ENCODE measurements at places on chromosomes 6 and 20.

DNA sequence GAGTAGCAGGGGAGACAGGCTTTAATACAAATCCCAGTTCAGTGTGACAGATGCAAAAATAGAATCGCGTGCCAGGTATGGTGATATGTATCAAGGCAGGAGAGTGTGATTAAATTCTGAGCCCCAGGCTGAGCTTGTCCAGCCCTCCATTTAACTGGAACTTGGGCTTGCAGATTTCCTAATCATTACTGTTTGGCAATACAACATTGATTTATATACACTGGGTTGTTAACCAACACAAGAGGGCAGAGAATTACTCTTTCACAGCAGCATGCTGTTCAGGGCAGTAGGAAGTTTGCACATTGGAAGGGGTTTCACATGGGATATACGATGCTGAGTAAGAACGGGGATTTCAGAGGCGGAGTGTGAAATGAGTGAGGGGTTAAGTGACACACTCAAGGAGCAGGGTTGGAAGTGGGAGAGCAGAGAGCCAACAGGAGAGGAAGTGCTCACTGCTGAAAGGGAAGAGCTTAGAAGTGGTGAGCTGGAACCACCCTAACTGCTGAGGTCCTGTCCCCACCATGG is 70.8 kb upstream of the ATXN1 start:
- DNase-seq: no peak

- peak; percentile 89 for DNase-seq
These were observed 654 bp downstream of the WASF1 start for GRCh38 chr6:110178626-110179405.

DNA sequence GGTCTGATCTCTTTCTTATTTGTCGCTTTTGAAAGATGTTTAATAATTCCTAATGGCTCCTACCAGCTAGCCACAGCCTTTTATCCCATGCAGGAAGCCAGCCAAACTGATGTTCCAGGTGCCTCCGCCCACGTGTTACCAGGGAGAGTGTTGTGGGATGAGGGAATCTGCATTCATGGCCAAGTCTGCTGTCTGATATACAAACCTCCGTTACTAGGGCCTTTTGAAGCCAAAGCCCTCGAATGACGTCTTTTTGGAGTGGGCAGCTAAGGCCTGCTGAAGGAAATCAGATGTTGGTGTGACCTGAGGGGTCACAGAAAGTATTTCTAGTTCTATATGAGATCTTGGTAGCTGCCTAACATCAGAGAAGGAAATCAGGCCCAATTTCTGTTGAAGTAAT is 21.3 kb downstream of the STK35 start:
- DNase-seq: no peak

DNA sequence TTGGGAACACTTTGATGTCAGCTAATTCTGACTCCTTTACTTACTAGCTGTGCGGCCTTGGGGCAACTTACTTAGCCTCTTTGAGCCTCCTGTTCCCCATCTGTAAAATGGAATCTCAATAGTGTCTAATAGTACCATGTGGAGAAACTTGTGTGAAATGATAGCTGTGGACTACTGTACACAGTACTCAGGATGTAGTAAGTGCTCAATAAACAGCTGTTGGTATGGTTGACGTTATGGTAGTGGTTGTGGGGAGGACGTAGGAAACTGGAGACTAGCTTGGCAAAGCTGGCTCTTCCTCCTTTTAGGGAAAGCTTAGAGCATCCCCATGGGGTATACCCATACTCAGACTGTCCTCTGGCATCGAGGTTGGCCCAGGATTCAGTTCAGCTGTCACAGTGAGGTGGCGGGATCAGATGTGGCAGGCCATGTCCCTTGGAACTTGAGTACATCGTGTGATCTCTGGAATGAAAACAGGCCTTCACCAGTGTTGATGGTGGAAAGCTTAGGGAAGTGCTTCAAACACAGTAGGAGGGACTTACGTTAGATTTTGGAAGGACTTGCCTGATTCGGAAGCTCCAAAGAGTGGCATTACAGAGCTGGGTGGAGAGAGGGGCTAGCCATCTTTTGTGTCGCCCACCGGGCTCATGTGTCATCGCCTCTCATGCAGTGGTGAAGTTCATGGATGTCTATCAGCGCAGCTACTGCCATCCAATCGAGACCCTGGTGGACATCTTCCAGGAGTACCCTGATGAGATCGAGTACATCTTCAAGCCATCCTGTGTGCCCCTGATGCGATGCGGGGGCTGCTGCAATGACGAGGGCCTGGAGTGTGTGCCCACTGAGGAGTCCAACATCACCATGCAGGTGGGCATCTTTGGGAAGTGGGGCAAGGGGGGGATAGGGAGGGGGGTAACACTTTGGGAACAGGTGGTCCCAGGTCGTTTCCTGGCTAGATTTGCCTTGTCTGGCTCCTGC is 7.1 kb downstream of the VEGFA start:
- no peak for DNase-seq

GRCh38 chr6:147437615-147438014 is 70.9 kb upstream of the SAMD5 start:
- no peak for DNase-seq

- DNase-seq: peak; percentile 51
These were observed 803 bp downstream of the MICB start for GRCh38 chr6:31498748-31499147.

DNA sequence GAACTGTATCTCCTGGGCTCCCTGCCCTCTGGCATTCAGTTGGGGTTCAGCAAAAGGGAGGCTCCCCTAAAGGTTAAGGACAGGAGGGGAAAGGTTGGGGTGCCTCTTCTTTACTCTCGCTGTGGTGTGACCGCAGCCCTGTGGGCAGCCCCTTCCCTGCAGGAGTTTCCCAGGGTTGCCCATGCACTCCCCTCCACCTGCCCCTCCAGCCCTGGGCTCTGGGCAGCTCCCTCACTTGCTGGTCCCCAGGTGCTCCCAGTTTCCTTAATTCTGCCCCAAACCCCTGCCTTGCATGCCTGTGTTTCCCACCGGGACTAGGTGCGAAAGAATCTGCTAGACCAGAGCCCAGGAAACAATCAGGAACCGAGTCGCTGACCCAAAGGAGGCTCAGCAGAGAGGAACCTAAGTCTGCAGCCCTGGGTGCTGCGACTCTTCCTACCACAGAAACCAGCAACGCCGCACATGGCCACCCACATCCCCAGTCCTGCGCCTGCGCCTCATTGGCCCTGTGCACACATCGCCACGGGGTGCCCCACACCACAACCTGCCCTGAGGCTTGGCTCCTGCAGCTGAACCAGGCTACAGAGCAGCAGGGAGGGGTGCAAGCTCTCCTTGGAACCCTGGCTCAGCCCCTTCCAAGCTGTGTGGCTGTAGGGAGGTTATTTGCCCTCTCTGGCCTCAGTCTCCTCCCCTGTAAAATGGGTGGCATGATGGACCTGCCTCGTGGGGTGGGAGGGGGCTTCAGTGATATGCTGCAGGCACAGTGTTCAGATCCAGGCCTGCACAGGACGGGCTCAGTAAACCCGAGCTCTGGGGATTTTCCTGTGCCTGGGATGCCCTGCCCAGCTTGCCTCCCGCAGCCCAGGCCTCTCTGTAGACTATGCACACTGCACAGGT is 487.6 kb downstream of the PREX1 start:
- no peak for DNase-seq

DNA sequence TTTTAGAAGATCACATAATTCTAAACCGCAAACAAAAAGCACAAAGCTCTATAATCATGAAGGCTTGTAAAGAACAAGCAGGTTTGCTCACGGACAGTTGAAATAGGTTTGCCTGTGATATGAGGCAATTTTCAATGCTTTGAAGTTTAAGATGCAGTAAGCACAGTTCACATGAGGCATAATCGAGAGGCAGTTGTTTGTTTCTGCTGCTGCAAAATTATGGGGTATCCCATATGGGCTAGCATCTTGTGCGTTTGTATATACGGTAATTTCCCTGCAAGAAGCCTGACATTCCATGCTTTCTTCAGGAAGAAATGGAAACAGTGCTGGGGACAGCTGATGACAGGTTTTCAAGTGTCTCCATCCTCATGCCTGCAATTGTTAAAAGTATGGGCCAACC is 94.6 kb upstream of the MC3R start:
- DNase-seq: no peak

Data from retina (tissue), 1 donor.